Colonic mucosa (tissue), 4 donors: ENCODE measurements at places on chromosomes 3 and 15. TPM values are rescaled to one million over a fixed set of nuclear protein-coding genes. Genes with fewer than 3 reads are reported as not detected.

Gene SLC51B
- total RNA-seq = 102 TPM

Gene FAM162A
- total RNA-seq = 167 TPM

Gene DNAJC13
- total RNA-seq = 41.3 TPM

Gene A4GNT
- total RNA-seq = not detected

Gene TGM5
- total RNA-seq = not detected

Gene TRIM42
- total RNA-seq = not detected

Gene ALG1L2
- total RNA-seq = 1.6 TPM

Gene OGG1
- total RNA-seq = 19.1 TPM

Gene APBA2
- 1.0 TPM for total RNA-seq

Gene DLL4
- 18.5 TPM for total RNA-seq

Gene SPTBN5
- total RNA-seq = 0.72 TPM

Gene C3orf49
- not detected for total RNA-seq

Gene EIF2B5
- total RNA-seq = 36.0 TPM

Gene P2RY1
- total RNA-seq = 27.8 TPM

Gene KLHL40
- not detected for total RNA-seq

Gene THAP10
- 2.3 TPM for total RNA-seq

DNA sequence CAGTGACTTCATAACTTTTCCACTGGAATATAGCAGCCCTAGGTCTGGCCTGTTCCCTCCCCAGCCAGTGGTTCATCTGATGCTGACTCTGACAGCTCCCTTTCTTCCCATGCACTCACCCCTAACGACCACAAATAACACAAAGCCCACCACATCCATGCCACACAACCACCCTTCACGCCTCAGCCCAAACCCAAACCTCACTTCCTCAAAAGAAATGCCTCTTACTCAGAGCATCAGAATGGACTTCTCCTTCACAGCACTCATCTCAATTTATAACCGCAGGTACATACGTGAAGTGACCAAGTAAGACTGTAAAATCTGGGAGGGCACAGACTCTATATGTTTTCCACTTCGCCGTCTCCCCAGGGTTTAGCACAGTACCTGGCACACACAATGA, 1.1 kb downstream of the RBSN start:
- H3K27ac ChIP-seq = no peak overlapping the region
- DNase-seq = no peak
- H3K4me1 ChIP-seq = no peaks in the 10 kb centered on the region

DNA sequence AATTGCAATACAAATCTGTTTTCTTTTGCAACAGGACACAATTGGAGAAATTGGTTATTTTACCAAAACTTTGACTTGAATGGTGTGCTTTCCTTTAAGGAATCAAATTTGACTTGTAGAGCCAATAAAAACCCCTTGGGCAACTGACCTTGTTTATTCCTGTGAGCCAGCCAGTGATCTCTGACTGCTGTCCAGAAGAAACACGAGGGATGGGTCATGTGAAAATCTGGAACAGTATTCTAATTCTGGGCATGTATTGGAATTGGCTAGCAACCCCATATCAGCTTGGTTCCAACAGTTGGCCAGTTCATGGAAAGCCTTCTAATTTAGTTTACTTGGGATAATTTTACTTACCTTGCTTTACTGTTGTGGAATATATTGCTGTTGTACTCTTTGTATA, 19.1 kb upstream of the HHATL start:
- H3K4me3 ChIP-seq = no peak overlapping the region
- no peaks in the 10 kb centered on the region for H3K36me3 ChIP-seq
- DNase-seq = no peak
- H3K4me1 ChIP-seq = no peaks in the 10 kb centered on the region
- H3K27me3 ChIP-seq = no peaks in the 10 kb centered on the region

- no peaks in the 10 kb centered on the region for H3K4me1 ChIP-seq
- H3K27ac ChIP-seq = no peak overlapping the region
- H3K36me3 ChIP-seq = no peaks in the 10 kb centered on the region
- H3K4me3 ChIP-seq = no peak overlapping the region
- DNase-seq = no peak
Measured at GRCh38 chr3:34008836-34009809, 210.7 kb downstream of the PDCD6IP start.

GRCh38 chr15:31571676-31572075, 245.0 kb downstream of the KLF13 start:
- H3K4me3 ChIP-seq = no peak overlapping the region
- no peak overlapping the region for H3K27ac ChIP-seq
- H3K36me3 ChIP-seq = no peaks in the 10 kb centered on the region

- no peaks in the 10 kb centered on the region for H3K27me3 ChIP-seq
- H3K4me3 ChIP-seq = no peak overlapping the region
- H3K27ac ChIP-seq = no peak overlapping the region
- H3K4me1 ChIP-seq = no peaks in the 10 kb centered on the region
Measured at GRCh38 chr3:4021162-4021561, 221.9 kb downstream of the LRRN1 start.

GRCh38 chr3:183823963-183824362, 1.4 kb downstream of the MAP6D1 start:
- H3K27ac ChIP-seq = no peak overlapping the region
- no peaks in the 10 kb centered on the region for H3K4me1 ChIP-seq
- no peaks in the 10 kb centered on the region for H3K36me3 ChIP-seq
- no peak for DNase-seq
- H3K27me3 ChIP-seq = no peaks in the 10 kb centered on the region

GRCh38 chr15:101483462-101483861, 6.0 kb downstream of the PCSK6 start:
- H3K27me3 ChIP-seq = no peaks in the 10 kb centered on the region
- DNase-seq = no peak
- H3K4me1 ChIP-seq = no peaks in the 10 kb centered on the region
- H3K27ac ChIP-seq = peak overlapping the region; percentile 19
- no peak overlapping the region for H3K4me3 ChIP-seq
- no peaks in the 10 kb centered on the region for H3K36me3 ChIP-seq

- H3K27me3 ChIP-seq = no peaks in the 10 kb centered on the region
- no peak overlapping the region for H3K4me3 ChIP-seq
- DNase-seq = no peak
- no peaks in the 10 kb centered on the region for H3K4me1 ChIP-seq
- H3K27ac ChIP-seq = no peak overlapping the region
- no peaks in the 10 kb centered on the region for H3K36me3 ChIP-seq
Measured at GRCh38 chr15:86355801-86356200, 276.1 kb downstream of the AGBL1 start.

DNA sequence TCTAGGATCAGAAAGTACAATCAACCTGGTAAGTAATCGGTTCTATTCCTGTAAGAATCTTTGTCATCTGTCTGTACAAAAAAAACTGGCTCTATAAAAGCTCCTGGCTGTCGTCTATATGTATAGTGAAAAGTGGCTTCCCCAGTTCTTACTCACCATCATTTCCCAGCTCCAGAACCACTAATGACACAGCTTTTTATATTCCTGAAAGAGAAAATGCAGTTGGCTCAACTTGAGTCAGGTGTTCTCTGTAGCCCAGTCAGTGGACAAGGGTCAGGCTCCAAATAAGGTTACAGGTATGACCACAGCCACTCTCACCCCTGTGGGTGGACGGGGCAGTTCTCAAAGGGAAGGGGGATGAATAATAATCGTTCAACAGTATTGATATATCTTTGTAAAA, 85.1 kb downstream of the AP4E1 start:
- H3K27me3 ChIP-seq = no peaks in the 10 kb centered on the region
- no peak for DNase-seq
- no peak overlapping the region for H3K27ac ChIP-seq
- no peak overlapping the region for H3K4me3 ChIP-seq
- no peaks in the 10 kb centered on the region for H3K36me3 ChIP-seq
- no peaks in the 10 kb centered on the region for H3K4me1 ChIP-seq

GRCh38 chr3:16067837-16068471, 106.5 kb upstream of the GALNT15 start:
- no peak overlapping the region for H3K27ac ChIP-seq
- no peaks in the 10 kb centered on the region for H3K4me1 ChIP-seq

- no peak overlapping the region for H3K27ac ChIP-seq
- no peaks in the 10 kb centered on the region for H3K36me3 ChIP-seq
- H3K27me3 ChIP-seq = no peaks in the 10 kb centered on the region
- H3K4me3 ChIP-seq = no peak overlapping the region
- no peak for DNase-seq
Measured at GRCh38 chr3:155242342-155242741, 51.1 kb downstream of the STRIT1 start.

DNA sequence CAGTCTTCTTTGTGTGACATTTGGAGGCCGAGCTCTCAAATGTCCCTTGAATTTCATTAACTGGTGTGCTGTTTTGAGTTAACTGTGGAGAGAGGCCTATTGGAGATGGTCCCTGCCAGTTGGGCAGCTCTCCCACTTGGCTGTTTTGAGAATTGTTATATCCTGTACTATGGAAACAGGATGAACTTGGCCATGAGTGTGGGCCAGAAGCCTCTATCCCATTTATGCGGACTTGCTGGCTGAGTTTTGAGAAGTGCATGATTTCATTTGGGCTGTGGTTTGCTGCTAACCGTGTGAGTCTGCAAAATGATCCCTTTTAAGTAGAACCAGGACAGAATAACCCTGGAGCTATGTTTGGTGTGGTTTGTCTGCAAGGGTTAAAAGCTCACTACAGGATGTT, 366.0 kb downstream of the PTPRG start:
- DNase-seq = peak; percentile 40
- H3K27me3 ChIP-seq = no peaks in the 10 kb centered on the region
- H3K4me3 ChIP-seq = no peak overlapping the region

DNA sequence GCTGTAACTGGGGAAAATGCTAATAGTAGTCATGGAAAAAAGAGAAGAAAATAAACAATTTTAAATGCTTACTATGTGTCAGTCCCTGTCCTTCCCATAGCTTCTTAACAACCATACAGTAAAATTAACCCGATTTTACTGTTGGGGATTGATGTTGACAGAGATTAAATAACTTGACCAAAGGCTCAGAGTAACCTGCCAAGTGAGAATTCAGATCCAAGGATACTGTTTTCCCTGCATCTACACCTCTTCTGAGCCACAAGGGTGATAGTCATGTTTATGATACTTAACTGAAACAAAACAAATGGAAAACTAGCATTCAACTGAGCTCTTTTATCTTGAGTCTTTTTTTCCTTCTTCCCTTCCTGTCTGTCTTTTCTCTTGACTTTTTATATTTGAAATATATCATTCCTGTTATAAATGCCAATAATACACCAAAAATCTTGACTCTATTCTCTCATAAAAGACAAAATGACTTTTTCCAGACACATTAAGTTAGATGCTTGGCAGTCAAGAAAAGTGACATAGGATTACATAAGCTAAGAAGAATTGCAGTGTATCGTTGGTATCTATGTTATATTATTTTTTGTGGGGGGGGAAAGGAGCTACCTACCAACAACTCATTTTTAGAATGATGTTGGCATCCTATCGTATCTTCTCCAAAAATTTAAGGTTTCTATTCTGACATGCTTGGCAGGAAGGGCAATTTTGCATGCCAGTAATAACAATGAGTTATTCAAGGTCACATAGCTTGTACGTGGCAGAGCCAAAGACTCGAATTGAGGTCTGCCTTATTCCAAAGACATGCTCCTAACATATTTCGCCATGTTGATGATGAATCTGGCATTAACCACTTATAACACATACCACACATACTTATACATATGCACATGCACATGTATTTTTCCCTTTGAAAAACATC, 306.6 kb upstream of the KCNH8 start:
- H3K4me3 ChIP-seq = no peak overlapping the region
- DNase-seq = no peak
- no peaks in the 10 kb centered on the region for H3K27me3 ChIP-seq
- H3K27ac ChIP-seq = no peak overlapping the region
- H3K4me1 ChIP-seq = no peaks in the 10 kb centered on the region

GRCh38 chr3:158221426-158221825, 111.5 kb downstream of the RSRC1 start:
- no peak overlapping the region for H3K27ac ChIP-seq
- H3K4me3 ChIP-seq = no peak overlapping the region
- no peak for DNase-seq
- no peaks in the 10 kb centered on the region for H3K27me3 ChIP-seq
- no peaks in the 10 kb centered on the region for H3K36me3 ChIP-seq

GRCh38 chr3:153129866-153130265, 32.2 kb upstream of the RAP2B start:
- DNase-seq = no peak
- H3K4me1 ChIP-seq = no peaks in the 10 kb centered on the region
- no peaks in the 10 kb centered on the region for H3K36me3 ChIP-seq

GRCh38 chr3:38549486-38549885, 53.3 kb downstream of the EXOG start:
- H3K4me3 ChIP-seq = no peak overlapping the region
- H3K4me1 ChIP-seq = no peaks in the 10 kb centered on the region
- H3K27ac ChIP-seq = no peak overlapping the region
- DNase-seq = no peak

DNA sequence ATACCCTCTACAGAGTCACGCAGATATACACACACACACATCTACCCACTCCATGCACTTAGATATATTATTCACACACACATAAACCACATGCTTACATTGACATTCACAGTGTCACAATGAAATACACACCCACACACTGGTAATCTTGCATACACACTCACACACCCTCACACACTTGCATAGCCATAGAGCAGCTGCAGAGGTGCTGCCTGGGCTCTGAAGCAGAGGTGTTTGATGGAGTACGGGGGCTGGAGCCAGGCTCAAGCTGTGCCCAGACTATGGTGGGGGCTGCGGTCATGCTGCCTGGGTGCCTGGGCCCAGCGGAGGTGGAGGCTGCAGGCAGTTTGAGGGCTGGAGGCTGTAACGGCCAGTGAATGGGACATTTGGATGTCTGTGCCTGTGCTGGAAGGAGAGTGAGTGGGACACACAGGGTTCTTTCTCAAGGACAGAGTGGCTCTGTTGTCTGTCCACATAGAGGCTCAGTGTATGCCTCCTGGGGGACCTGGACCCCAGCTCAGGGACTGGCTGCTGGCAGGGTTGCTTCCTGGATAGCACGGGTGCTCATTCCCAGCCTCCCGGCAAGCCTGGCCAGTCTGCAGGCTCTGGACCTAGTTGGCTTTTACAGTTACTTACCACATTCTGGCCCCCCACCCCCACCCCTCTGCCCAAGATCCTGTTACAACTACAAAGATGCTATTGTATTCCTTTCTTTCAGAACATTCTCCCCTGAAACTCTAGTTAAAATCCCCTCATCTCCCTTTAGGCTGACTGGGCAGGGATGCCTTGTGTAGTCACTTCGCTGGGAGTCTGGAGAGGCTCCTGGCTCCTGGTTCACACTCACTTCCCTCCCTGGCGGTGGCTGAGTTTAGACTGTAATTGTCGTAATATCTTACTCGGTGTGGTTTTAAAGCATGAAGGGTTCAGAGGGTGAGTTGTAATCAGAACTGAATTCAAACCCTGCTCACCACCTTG, 12.5 kb downstream of the GASK1A start:
- no peak overlapping the region for H3K27ac ChIP-seq
- DNase-seq = no peak
- no peak overlapping the region for H3K4me3 ChIP-seq
- no peaks in the 10 kb centered on the region for H3K4me1 ChIP-seq
- no peaks in the 10 kb centered on the region for H3K27me3 ChIP-seq

GRCh38 chr3:190644766-190645165, 130.9 kb downstream of the IL1RAP start:
- H3K27ac ChIP-seq = no peak overlapping the region
- no peaks in the 10 kb centered on the region for H3K36me3 ChIP-seq
- no peaks in the 10 kb centered on the region for H3K27me3 ChIP-seq
- no peak overlapping the region for H3K4me3 ChIP-seq
